Thyroid gland (tissue), 4 donors: ENCODE measurements at places on chromosomes 6 and 20.
A peak's percentile ranks its signal among the peaks of the same experiment; 100 is the strongest.

DNA sequence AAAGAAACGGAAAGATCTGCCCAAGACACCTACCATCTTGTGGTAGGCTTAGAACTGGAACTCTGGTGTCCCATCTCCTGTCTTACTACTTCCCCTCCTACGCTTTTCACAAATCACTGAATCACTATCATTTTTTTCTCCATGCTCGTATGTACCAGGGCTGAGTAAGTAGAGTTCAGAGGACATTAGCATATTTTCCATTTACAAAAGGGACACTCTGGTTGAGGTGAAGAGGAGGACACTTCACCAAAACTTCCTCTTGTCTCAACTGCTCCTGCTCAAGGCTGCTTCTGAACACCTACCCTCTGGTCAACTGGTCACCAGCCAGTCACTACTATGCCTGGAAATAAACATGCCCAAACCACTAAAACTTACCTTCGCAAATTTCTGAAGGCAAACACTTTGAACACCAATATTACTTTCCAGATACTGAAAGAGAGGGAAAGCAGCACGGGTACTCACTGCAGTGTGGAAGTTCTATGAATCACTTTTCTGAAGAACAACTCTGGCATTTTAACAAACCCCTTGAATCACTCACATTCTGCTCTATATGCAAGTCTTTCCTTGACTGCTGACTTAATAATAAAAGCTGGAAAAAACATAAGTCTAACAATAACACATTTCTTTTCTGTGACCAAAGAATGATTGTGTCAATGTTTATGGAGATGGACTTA is 123.3 kb downstream of the INSM1 start:
- H3K4me1 ChIP-seq, result no peaks in the 10 kb centered on the region
- no peak overlapping the region for H3K27ac ChIP-seq
- no peak for DNase-seq
- no peaks in the 10 kb centered on the region for H3K27me3 ChIP-seq
- H3K36me3 ChIP-seq, result peaks cover 23% of the 10 kb centered on the region

DNA sequence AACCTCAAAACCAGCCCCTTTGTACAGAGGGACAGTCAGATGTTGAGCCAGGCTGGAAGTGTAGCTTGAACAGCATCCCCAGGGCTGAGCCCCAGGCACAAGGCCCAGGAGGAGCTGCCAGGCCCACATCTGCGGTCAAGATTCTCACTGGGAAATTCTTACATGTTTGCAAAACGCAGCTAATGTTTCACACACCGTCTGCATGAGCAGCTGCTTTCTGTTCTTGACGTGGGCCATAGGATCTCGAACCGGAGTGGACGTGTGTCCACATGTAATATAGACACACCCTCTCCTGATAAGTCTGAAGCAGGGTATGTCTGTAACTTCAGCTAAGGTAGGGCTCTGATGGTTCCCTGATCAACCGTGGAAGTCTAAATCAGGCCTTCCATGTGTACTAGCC is 41.3 kb upstream of the TRAF3IP2 start:
- H3K36me3 ChIP-seq, result no peaks in the 10 kb centered on the region
- no peaks in the 10 kb centered on the region for H3K27me3 ChIP-seq
- no peak overlapping the region for H3K27ac ChIP-seq
- no peak overlapping the region for H3K4me3 ChIP-seq

DNA sequence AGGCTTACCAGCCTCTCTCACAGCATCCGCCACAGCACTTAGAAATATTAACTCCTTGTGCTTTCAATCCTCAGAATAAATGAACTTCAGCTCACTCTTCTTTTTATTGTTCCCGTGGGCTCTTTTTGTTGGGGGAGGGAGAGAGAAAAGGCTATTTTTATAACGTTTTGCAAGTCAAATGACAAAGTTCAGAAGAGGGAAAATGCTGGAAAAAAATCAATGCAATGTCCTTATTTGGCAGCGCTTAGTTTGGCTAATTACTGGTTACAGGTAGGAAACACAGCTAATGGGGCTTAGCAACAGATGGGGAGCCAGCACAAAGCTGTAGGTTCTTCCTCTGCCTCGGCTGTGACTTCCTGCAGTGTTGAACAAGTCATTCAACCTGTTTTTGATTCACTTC is 1067.0 kb upstream of the MAP3K7 start:
- H3K27me3 ChIP-seq, result no peaks in the 10 kb centered on the region
- H3K4me1 ChIP-seq, result no peaks in the 10 kb centered on the region
- no peaks in the 10 kb centered on the region for H3K36me3 ChIP-seq
- H3K27ac ChIP-seq, result no peak overlapping the region

GRCh38 chr6:11601776-11602605 is 64.4 kb downstream of the TMEM170B start:
- peaks cover 19% of the 10 kb centered on the region for H3K4me1 ChIP-seq
- no peak overlapping the region for H3K27ac ChIP-seq
- H3K36me3 ChIP-seq, result no peaks in the 10 kb centered on the region
- H3K4me3 ChIP-seq, result no peak overlapping the region

- H3K27me3 ChIP-seq, result no peaks in the 10 kb centered on the region
- no peak overlapping the region for H3K4me3 ChIP-seq
- H3K4me1 ChIP-seq, result no peaks in the 10 kb centered on the region
- no peaks in the 10 kb centered on the region for H3K36me3 ChIP-seq
- DNase-seq, result no peak
Observed at GRCh38 chr6:39086294-39086693, 28.7 kb downstream of the SAYSD1 start.

DNA sequence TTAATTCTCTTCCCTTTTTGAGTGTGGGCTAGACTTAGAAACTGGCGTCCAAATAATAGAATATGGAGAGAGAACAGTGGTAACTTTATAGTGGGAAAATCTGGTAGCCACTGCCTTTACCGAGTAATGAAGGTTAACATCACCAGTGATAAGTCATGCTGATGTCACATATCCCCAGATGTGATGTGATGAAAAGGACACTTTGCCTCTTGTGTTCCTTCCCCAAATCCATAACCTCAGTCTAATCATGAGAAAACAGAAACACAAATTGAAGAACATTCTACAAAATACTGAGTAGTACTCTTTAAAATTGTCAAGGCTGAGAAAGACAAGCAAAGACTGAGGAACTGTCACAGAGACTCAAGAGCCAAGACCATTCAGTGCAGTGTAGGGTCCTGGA is 17.8 kb downstream of the ANKS1A start:
- no peak overlapping the region for H3K4me3 ChIP-seq
- no peak overlapping the region for H3K27ac ChIP-seq
- no peaks in the 10 kb centered on the region for H3K27me3 ChIP-seq
- no peaks in the 10 kb centered on the region for H3K36me3 ChIP-seq
- no peak for DNase-seq
- H3K4me1 ChIP-seq, result peaks cover 3% of the 10 kb centered on the region

DNA sequence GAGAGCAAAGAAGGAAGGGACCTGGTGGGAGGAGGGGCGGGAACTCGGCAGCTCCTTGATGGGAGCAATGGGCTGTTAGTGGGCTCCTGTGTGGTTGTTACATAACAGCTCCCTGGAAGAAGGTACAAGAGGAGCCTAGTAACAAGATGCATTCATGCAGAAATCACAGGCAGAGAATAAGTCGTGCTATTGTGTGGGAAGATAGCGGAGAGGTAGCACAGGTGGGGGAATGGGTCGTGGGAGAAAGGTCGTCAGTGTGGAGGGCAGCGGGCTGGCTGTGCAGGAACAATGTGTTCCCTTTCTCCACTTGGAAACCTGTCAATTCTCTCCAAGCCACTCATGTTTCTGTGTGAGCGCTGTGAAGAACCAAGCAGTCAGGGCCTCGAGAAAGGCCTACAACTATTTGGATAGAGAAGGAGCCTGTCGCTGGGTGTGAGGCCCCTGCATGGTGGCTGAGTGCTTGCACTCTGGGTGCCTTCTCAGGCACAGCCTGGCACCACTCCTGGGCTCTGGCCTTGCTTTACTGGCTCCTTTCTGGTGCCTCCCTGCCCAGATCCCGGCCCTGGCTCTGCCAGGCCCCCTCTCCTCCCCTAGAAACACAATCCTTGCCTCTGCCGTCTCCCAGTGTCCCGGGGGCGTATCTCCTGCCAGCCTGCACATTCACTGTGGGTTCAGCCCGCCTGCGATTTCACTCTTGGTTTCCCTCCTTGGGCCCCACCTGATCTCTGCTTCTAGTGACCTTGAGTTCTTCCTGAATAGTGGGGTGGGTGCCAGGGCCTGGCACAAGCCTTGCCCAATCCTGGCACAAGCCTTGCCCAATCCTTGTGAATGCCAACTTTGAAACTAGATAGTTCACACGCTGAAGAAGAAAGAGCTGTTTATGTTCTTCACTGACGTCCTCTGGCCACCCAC is 7.4 kb upstream of the FGD2 start:
- H3K4me1 ChIP-seq, result peaks cover 66% of the 10 kb centered on the region
- H3K4me3 ChIP-seq, result no peak overlapping the region
- H3K27me3 ChIP-seq, result no peaks in the 10 kb centered on the region

DNA sequence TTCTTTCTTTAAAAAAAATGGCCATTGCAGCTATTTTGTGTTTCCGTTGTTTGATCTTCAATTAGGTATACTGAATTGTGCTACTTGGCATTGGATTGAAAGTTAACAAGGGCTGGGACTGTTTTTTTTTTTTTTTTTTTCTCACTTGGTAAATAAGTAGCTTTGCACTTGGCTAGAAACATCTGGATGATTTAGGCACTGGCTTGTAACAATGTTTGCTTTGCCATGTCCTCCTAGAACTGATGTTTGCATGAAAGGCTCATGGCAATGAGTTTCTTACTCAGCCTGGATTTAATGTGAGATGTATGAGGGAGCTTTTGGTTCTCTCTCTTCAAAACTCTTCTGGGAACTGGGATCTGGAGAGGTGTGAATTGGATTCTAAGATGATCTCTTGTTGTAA is 414.1 kb downstream of the CDH26 start:
- no peak overlapping the region for H3K4me3 ChIP-seq
- H3K27ac ChIP-seq, result no peak overlapping the region
- H3K4me1 ChIP-seq, result no peaks in the 10 kb centered on the region
- DNase-seq, result no peak
- no peaks in the 10 kb centered on the region for H3K27me3 ChIP-seq
- H3K36me3 ChIP-seq, result no peaks in the 10 kb centered on the region

GRCh38 chr20:49647550-49647949 is 66.1 kb downstream of the B4GALT5 start:
- no peak for DNase-seq
- H3K36me3 ChIP-seq, result no peaks in the 10 kb centered on the region
- no peak overlapping the region for H3K27ac ChIP-seq
- no peaks in the 10 kb centered on the region for H3K27me3 ChIP-seq

GRCh38 chr20:50470264-50470858 is 39.8 kb upstream of the PTPN1 start:
- no peak overlapping the region for H3K27ac ChIP-seq
- H3K36me3 ChIP-seq, result no peaks in the 10 kb centered on the region
- H3K27me3 ChIP-seq, result no peaks in the 10 kb centered on the region

GRCh38 chr6:22401206-22401605 is 104.4 kb upstream of the PRL start:
- H3K4me3 ChIP-seq, result no peak overlapping the region
- no peak for DNase-seq
- H3K4me1 ChIP-seq, result no peaks in the 10 kb centered on the region
- no peaks in the 10 kb centered on the region for H3K27me3 ChIP-seq

GRCh38 chr20:25407311-25408169 is at the start of gene GINS1:
Gene GINS1, plus strand, starts transcription at chr20:25407673. Its CDS starts 148 bp downstream, at chr20:25407821.
- peak; percentile 81 for DNase-seq
- no peaks in the 10 kb centered on the region for H3K27me3 ChIP-seq
- peak within 1 kb of the TSS; percentile 53 for H3K4me3 ChIP-seq
- H3K27ac ChIP-seq, result peak within 1 kb of the TSS; percentile 36
- H3K36me3 ChIP-seq, result no peaks in the 10 kb centered on the region

DNA sequence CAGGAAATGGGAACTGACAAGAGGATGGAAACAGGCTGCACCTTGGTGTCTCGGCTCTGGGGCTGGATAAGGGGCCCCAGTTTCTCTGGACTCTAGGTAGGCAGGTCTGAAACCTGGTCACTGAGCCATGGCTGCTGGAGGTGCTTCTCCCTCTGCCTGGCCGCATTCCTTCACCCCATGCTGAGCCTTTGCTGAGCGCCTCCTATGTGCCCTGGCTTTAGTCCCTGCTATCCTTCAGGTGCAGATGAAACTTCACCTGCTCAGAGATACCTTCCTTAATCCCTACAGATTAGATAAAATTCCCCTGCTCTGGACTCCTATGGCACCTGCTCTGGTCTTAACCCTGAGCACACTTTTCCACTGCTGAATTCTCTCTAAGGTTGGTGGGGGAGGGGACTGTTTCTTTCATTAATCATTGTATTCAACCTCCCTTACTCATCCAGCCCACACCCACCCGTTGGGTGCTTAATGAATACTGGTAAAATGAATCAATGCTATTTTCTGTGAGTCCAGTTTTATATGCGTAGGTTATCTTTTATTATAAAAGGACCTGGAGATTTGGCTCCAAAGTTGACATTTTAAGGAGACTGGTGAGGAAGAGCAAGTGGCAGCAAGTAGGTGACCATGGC is 19.3 kb downstream of the MYLK4 start:
- no peaks in the 10 kb centered on the region for H3K27me3 ChIP-seq
- peaks cover 36% of the 10 kb centered on the region for H3K4me1 ChIP-seq
- H3K27ac ChIP-seq, result peak overlapping the region; percentile 87
- DNase-seq, result peak; percentile 72
- no peaks in the 10 kb centered on the region for H3K36me3 ChIP-seq

DNA sequence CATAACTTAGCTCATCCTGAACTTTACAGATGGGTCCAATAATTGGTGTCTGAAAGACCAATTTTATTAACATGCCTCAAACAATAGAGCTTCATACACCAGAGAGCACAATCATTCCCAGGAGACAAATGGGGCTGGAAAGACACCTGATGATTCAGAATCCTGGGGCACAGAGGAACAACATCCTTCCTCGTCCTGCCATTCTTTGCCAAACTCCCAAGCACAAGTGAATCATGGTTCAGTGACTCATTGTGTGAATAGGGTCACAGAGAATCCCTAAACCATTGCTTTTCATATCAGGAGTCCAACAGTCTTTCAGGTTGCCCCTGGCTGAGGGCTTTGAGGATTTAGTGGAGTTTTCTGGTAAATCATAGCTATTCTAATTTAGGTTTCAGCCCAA is 266.4 kb upstream of the BMP2 start:
- no peak overlapping the region for H3K27ac ChIP-seq
- H3K27me3 ChIP-seq, result no peaks in the 10 kb centered on the region
- DNase-seq, result no peak
- H3K36me3 ChIP-seq, result no peaks in the 10 kb centered on the region
- no peak overlapping the region for H3K4me3 ChIP-seq

- H3K4me1 ChIP-seq, result peaks cover 5% of the 10 kb centered on the region
- DNase-seq, result peak; percentile 25
- H3K4me3 ChIP-seq, result peak overlapping the region; percentile 15
- H3K27ac ChIP-seq, result no peak overlapping the region
- peaks cover 15% of the 10 kb centered on the region for H3K27me3 ChIP-seq
Observed at GRCh38 chr6:27495386-27496135, 22.7 kb upstream of the ZNF184 start.

- H3K36me3 ChIP-seq, result peaks cover 38% of the 10 kb centered on the region
- H3K27ac ChIP-seq, result no peak overlapping the region
- H3K27me3 ChIP-seq, result no peaks in the 10 kb centered on the region
- no peak for DNase-seq
Observed at GRCh38 chr20:62885046-62885895, 23.6 kb upstream of the TCFL5 start.
